A549 treated with RU486 at 1 μM for 4 hours (cell line): ENCODE measurements at places on chromosomes 12 and 14. TPM values are rescaled to one million over a fixed set of nuclear protein-coding genes. Genes with fewer than 3 reads are reported as not detected.

Gene SIRT4
- 0.49 to 0.99 TPM (median 0.80 TPM) in 5 replicates for total RNA-seq

Gene MYF5
- total RNA-seq: not detected in 5 replicates

Gene EML1
- 34.2 to 43.3 TPM (median 40.6 TPM) in 5 replicates for total RNA-seq

Gene TOMM20L
- not detected in 5 replicates for total RNA-seq

Gene A2M
- total RNA-seq: 0.15 to 0.57 TPM in 2 of 5 replicates, not detected in the others

Gene AREL1
- 20.7 to 26.5 TPM (median 25.8 TPM) in 5 replicates for total RNA-seq

Gene SPX
- 1.9 to 2.3 TPM (median 2.1 TPM) in 5 replicates for total RNA-seq

Gene SAMD15
- total RNA-seq: 1.4 to 3.3 TPM (median 2.1 TPM) in 5 replicates

Gene GLIPR1L1
- not detected in 5 replicates for total RNA-seq

Gene C12orf54
- not detected in 5 replicates for total RNA-seq

Gene MRPL51
- total RNA-seq: 292 to 379 TPM (median 297 TPM) in 5 replicates

Gene OR5AU1
- not detected in 5 replicates for total RNA-seq

Gene UNG
- total RNA-seq: 86.0 to 87.7 TPM (median 86.8 TPM) in 5 replicates

Gene GALNT16
- 2.2 to 4.3 TPM (median 3.8 TPM) in 5 replicates for total RNA-seq

Gene PPP4R4
- 0.27 to 0.79 TPM (median 0.46 TPM) in 5 replicates for total RNA-seq

Gene PCED1B
- 46.0 to 53.9 TPM (median 49.8 TPM) in 5 replicates for total RNA-seq

Gene KLHL33
- total RNA-seq: not detected in 5 replicates

Gene SLCO1A2
- total RNA-seq: 0.02 TPM in 1 of 5 replicates, not detected in the others

Gene MED6
- 42.0 to 57.7 TPM (median 42.9 TPM) in 5 replicates for total RNA-seq

Gene TSPAN19
- 0.18 TPM in 1 of 5 replicates, not detected in the others for total RNA-seq

Gene LUM
- total RNA-seq: 0.14 to 0.25 TPM (median 0.24 TPM) in 5 replicates

Gene KLHDC1
- total RNA-seq: 0.17 to 0.76 TPM (median 0.36 TPM) in 5 replicates

Gene CMA1
- total RNA-seq: not detected in 5 replicates

Gene AKAP5
- total RNA-seq: 0.18 to 0.50 TPM (median 0.37 TPM) in 5 replicates

Gene LMNTD1
- not detected in 5 replicates for total RNA-seq

Gene SLC5A8
- total RNA-seq: not detected in 5 replicates

Gene RNFT2
- 2.1 to 3.5 TPM (median 2.2 TPM) in 5 replicates for total RNA-seq

Gene CLEC4C
- not detected in 5 replicates for total RNA-seq

Gene SERPINA12
- total RNA-seq: not detected in 5 replicates

Gene KERA
- not detected in 5 replicates for total RNA-seq

Gene NELL2
- 0.46 TPM in 1 of 5 replicates, not detected in the others for total RNA-seq

Gene VWF
- total RNA-seq: 0.06 to 0.42 TPM (median 0.15 TPM) in 5 replicates

Gene PLA2G1B
- total RNA-seq: not detected in 5 replicates

Gene RIMBP2
- 0.06 TPM in 1 of 5 replicates, not detected in the others for total RNA-seq

Gene OR4K15
- total RNA-seq: not detected in 5 replicates

Gene EGLN3
- total RNA-seq: 4.1 to 6.0 TPM (median 4.5 TPM) in 5 replicates
